Stimulated activated CD8-positive, alpha-beta memory T cell treated with anti-CD3 and anti-CD28 coated beads, Interleukin-15, amount 100 ng/mL, for 48 hours (primary cell): ENCODE measurements at places on chromosomes 6 and 20.
A peak's percentile ranks its signal among the peaks of the same experiment; 100 is the strongest.

GRCh38 chr20:8326191-8326590, 194.1 kb downstream of the PLCB1 start:
- no peak for DNase-seq

DNA sequence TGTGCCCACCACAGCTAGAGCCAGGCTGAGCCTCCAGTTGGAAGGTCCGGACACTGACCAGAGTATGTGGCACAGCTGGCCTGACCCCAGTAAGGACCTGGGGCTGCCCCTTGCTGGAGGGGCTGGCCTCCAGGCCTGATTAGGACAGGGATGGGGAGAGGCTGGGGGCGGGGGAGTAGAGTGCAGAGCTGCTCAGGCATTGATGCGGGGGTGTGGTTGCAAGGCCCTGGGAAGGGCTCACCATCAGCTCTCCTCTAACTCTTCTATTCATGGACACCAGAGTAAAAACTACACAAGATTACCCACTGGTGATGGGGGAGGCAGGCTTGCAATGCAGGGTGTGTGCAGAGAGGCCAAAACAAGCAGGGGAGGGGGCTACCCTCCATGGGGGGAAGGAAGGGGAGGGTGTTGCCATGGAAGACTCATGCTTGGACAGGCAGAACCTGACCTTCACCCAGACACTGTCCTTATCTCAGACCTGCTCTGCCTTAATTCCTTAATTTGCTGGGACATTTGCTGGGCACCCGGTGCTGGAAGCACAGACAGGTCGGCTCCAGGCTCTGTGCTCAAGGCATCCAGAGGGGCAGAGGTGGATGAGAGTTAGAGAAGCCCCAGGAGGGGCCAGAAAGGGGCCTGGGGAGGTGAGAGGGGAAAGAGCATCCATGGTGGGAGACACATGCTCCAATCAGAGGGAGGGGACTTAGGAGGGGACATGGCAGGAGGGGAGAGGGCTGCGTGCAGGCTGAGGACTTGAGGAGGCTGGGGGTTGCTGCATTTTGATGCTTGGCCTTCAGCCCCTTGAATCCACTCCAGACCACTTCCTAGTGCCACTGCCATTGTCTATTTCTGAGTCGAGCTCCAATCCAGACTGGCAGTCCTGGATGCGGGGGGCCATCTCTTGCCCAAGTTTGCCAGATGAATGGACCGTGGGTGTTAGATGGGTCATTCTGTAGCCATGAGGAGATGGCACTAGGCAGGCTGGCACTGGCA, 7.6 kb upstream of the EMILIN3 start:
- no peak for DNase-seq

DNA sequence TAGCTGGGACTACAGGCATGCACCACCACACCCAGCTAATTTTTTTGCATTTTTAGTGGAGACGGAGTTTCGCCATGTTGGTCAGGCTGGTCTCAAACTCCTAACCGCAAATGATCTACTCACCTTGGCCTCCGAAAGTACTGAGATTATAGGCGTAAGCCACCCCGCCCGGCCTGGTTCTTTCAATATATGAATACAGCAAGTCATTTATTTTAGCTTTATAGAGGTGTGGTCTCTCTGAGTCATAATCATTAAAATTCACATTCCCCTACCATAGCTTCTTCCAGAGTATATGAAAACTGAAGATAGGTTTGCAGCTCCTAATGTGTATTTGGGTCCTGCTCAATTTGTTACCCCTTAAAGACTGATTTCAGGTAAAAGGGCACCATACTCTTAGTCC, 88.5 kb upstream of the FAM8A1 start:
- no peak for DNase-seq

DNA sequence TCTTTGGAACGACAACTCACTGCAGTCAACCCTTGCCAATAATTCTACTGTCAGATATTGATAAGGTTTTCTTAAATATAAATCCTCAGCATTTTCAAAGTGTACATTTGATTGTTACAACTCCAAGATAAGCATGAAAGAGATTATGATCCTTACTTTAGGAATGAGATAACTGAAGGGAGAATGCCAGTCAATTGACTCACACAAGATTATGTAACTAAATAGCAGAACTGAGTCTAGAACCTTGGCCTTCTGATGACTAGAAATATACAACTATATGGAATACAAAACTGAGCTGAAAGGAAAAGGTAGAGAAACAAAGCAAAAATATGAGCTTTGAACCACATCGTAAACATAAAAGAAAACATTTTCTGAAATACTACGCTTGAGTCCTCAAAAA, 26.9 kb upstream of the STXBP5 start:
- DNase-seq = no peak

GRCh38 chr6:100491952-100492670, 27.4 kb upstream of the SIM1 start:
- DNase-seq = no peak

- no peak for DNase-seq
These were observed 42.4 kb upstream of the TRAF3IP2 start for GRCh38 chr6:111648100-111648499.

DNA sequence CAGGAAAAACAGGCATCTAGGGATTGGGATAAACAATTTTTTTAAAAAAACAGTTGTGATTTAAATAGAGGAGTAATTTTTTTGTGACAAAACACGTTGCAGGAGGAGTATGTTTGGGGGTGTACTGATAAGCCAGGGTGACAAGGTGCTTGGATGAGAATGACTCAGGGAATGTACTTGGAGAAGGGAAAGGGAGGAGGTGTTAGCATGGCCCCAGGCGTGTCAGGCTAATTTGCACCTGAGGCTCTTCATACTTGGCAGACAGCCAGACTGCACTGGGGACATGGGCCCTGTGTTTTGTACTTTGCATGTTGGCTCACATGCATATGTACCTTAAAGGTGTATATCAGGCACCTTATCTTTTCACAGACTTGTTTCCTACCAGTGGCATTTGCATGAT, 22.8 kb downstream of the PANK2 start:
- no peak for DNase-seq

GRCh38 chr6:150770637-150771036, 94.9 kb upstream of the MTHFD1L start:
- DNase-seq = no peak

DNA sequence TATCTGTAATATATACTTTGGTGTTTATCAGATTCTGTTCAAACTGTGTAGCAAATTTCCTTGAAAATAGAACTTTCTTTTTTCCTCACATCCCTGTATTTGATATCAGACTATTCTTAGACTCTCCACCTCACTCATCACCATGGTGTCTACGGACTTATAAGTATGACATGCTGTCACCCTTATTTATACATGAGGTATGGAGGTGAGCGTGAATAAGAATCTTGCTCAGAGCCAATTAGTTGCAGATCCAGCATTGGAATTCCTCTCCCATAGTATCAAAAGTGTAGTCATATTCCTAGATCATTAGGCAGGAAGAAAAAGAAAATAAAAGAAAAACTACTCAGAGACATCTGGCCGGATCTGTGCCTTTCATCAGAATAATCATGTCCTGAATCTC, 43.0 kb downstream of the TPD52L1 start:
- DNase-seq = no peak

GRCh38 chr20:60857708-60858107, 394.4 kb upstream of the CDH4 start:
- DNase-seq = no peak

DNA sequence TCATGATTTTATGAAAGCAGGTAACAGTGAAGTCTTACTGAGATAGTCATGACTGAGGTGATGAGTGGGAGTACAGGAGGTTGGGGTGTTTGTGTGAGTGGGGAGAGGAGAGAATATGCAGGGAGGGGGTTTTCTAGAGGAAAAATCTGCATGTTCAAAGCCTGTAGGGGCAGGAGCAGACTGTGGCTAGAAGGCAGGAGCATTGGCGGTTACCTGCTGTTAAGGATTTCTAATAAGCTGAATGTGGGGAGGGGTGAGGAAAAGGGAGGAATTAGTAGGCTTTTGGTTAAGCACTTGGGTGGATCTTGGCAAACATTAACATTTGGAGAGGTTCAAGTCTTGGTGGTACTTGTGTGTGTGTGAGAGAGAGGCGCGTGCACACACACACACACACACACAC, 70.8 kb downstream of the EYA4 start:
- no peak for DNase-seq

DNA sequence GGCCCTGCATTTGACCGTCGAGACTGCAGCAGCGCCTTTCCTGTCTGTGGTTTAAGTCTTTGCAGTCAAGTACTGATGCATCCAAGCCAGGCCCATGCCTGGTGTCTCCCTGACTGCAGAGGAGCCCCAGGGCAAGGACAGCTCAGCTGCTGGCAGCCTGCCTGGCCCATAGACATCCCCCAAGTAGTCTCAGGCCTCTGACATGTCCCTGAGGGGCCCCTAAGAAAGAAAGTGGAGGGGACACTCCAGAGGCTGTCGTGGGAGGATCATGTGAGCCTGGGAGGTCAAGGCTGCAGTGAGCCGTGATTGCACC, 18.0 kb downstream of the HRH3 start:
- DNase-seq = no peak

DNA sequence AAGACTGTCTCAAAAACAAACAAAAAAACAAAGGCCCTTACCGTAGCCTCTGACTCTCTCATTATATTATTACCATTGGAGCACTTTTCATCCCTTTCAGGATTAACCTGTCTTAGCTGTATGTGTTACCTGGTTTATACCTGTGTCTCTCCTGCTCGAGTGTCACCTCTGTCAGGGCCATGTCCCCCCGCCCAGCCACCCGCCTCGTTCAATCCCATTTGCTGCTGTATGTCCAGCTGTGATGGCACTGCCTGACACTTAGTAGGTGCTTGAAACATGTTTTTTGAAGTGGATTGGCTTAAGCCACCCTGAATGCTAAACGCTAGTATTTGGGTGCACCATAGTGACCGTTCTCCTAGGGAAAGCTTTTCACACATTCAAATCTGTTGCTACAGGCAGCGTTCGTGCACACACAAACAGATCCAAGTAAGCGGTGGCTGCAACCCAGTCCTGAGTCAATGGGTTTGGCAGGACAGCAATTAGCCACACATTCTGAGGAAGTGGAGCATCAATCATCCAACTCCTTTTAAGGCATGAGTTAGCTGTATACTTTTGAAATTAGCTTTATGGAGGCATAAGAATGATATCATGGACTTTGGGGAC, 98.9 kb upstream of the ZNF217 start:
- DNase-seq = no peak

- DNase-seq = peak; percentile 4
These were observed 6.8 kb upstream of the MRPS10 start for GRCh38 chr6:42224222-42225028.

DNA sequence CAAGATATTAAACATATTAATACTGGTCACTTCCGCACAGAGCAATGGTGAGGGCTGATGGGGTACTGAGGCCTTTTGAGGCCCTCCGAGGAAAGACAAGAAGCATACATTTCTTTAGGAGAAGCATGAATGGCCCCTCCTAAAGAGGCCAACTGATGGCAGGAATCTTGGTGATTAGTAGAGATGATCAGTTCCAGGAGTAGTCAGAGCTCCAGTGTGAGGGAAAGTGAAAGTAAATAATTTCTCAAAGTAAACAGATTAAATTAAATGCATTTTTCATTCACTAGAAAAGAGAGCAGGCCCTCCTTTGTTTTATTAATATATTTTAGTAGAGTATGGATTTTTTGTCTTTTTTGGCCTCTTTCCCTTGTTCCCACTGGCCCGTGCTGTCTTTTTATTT, 38.2 kb downstream of the NOX3 start:
- no peak for DNase-seq

GRCh38 chr6:124567401-124567800, 394.8 kb upstream of the RNF217 start:
- no peak for DNase-seq

DNA sequence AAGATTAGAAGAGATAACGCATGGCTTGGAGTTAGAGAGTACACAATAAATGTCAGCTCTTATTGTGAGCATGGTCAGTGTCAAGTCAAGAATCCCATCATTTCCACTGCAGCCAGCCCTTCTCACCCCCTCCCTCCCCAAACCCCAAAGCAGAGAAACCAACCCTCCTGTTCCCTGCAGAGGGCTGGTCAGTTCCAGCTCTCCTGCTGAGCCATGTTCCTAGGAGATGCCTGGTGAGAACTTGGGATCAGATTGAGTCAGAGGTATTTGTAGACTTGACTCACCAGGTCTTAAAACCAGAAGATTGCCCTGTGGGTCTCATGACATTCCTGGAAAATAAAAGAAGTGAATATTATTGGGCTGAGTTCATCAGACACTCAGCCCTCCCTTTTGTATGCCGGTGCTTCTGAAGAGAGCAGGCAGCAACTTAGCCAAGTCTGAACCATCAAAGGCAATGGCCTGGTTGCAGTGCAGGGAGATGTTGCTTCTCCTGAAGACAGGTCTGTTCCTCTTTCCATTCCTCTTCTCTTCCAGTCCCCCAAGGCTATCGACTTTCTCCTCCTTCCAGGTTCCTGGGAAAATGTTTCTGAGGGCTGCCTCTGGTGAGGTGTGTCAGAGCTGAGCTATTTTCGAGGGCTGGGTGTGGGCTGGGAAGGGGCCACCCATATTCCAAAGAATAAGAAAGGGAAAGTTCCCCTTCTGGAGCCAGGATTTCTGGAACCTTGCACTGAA, 278.2 kb upstream of the SUPT3H start:
- DNase-seq = no peak

DNA sequence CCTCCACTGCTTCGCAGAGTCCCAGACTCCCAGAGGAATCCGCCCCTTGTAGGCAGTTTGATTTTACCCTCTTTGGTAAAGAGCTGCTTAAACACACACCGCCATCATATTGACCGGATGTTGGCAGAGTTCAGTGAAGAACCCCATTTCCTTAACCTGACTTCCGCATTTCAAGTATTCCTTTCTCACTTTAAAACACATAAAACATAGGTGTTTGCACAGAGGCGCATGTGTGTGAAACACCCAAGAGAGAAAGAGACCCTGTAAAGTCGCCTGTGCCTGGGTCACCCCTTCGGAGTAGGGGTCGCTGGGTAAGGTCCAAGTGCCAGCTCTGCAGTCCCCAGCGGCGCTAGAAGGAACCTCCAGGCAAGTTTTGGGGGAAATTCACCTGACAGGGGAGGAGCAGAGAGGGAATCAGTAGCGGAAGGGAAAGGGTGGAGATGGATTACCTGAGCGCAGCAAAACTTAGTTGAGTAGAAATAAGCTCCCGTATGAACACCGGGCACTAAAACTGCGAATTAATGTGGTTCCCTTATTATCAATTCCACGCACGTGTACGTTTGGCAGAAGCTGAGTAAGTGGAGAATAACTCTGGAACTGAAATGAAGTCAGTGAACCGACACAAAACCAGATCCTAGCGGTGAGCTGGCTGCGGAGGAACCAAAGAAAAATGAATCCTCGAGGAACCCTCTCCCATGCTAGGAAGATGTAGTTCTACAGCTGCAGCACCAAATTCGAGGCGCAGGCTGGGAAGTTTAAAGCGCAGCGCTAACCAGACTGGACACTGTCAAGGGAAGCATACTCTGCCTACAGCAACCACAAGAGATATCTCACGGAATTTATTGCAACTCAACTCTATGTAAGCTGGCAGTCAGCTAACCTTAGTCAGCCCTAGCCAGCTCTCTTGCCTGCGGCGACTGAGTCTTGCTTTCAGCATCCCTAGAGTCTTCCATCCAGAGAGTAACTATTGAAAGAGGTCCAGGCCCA, 3.5 kb upstream of the HTR1B start:
- DNase-seq = no peak

- DNase-seq = no peak
These were observed 2.5 kb downstream of the RPL10A start for GRCh38 chr6:35470663-35471120.

- DNase-seq = no peak
These were observed 157.2 kb downstream of the SIM1 start for GRCh38 chr6:100307561-100307960.

GRCh38 chr20:64234291-64234791, 21.2 kb upstream of the PCMTD2 start:
- DNase-seq = no peak

- DNase-seq = no peak
These were observed 36.3 kb downstream of the CARMIL1 start for GRCh38 chr6:25315194-25316177.
